ENCODE measurements at places on chromosomes 5 and 9.

- DNase-seq, result no peak
Observed at GRCh38 chr9:83435301-83435700, 102.9 kb downstream of the FRMD3 start.

GRCh38 chr9:115137526-115137925 is 19.6 kb upstream of the TNC start:
- DNase-seq, result no peak

DNA sequence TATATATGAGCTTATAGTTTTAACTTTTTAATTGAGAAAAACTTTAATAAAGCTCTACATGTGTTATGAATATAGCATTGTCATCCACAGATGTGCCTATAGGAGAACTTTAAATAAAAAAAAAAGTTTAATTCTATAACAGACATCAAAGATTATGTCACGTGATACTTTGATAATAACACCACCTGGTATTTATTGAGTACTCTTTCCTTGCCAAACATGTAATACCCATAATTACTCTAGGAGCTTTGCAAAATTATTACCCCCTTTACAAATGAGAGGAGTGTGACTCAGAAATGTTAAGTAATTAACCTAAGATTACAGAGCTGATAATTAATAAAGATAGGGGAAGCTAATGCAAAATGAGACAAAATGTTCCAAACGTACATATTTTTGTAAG is 43.0 kb downstream of the ITGA2 start:
- DNase-seq, result no peak

DNA sequence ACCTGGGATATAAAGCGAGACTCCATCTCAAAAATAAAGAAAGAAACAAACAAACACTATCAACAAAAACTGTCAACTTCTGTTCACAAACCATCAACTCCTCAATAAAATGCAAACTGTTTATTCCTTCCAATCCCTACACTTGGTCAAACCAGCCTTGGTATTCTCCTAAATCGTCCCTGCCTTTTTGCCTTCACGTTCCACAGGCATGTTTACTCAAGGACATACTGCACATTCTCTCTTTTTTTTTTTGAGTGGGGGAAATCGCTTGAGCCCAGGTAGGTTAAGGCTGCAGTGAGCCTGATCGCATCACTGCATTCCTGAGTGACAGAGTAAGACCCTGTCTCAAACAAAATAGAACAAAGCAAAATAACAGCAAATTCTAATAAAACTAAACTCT is 13.0 kb downstream of the UBAP2 start:
- no peak for DNase-seq

DNA sequence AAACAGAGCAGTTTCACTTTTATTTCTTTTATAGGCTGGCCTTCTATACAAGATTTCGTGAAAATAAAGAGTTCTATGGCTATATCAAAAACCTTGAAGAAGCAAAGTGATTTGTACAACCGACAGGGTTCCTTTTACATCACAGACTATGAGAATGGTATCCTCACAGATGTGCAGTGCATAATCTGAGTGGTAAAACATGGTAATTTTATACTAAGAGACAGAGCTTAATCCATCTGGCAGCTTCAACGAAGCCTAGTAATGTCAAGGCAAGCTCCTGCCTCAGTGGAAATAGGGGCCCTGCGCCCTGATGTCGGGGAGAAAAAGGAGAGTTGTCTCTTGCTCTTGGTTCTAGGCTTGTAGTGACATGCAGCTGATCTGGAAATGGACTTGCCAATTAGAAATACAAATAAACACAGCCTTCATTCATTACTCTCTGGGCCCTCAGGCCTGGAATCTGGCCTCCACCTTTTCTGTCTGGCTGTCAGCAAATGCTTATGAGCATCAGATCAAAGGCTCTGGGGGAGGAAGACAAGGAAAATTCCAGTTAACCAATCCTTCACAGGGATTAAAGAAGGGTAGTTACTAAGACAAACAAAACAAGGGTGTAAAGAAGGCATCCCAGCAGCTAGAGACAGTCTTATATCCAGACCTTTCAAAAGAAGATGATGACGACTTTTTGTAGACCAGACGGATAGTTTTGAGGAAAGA is 33.6 kb upstream of the TRIM32 start:
- no peak for DNase-seq

Data from stimulated activated CD8-positive, alpha-beta memory T cell treated with anti-CD3 and anti-CD28 coated beads, Interleukin-15, amount 100 ng/mL, for 1 hour (primary cell).